Renal cortical epithelial cell (primary cell): ENCODE measurements at places on chromosomes 16 and 17.

GRCh38 chr16:25109643-25110042 lies 1.9 kb upstream of the LCMT1 start:
- DNase-seq = peak; percentile 94

DNA sequence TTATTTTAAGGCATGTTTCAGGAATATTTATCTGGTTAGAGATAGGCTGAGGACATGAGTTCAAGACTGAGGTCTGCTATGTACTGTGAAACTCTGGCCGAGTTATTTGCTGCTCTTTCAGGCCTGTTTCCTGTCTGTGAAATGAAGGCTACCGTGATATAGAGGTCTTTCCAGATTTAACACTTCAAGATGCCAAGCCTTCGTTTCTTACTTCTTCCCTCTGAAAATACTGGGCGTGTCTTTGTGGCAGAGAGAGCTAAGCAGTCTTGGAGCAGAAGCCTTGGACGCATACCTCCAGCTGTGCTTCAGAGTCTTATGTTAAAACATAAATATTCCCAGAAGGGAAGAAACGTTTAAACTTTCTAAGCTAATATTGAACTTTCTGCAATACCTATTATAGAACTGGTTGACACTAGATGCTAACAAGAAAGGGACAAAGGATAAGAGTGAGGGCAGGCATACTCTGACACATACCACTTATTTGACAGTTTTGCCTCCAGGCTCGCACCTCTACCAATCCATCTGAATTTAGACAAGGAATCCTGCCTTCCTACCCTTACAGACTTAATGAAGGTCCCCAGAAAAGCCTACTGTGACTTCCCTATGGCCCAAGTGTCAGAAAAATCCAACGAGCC lies 17.5 kb downstream of the WIPI1 start:
- no peak for DNase-seq

- no peak for DNase-seq
Measured at GRCh38 chr16:2713523-2713922, 6.5 kb downstream of the PRSS27 start.

DNA sequence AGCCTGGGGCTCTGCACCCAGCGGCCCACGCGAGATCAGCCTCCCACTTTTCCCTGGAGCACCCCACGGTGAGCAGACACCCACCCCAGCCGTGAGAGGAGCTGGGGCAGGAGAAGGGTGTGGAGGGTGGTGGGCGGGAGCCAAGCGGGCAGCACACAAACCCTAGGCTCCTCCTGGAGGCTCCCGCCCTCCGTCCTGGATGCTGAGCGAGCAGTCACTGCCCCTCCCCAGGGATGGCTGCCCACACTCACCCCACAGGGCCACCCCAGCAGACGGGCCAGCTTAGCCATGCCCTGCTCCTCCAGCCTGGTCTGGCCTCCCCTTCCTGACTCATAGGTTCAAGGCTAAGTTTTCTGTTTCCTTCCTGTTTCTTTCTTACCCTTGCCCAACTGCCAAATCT lies 15.7 kb upstream of the ABCC3 start:
- no peak for DNase-seq

GRCh38 chr17:83062818-83063671 lies 16.4 kb upstream of the METRNL start:
- no peak for DNase-seq

- no peak for DNase-seq
Measured at GRCh38 chr16:2715519-2715918, 4.5 kb downstream of the PRSS27 start.

GRCh38 chr17:37884516-37884915 lies 39.7 kb upstream of the TBC1D3K start:
- DNase-seq = peak; percentile 51

- no peak for DNase-seq
Measured at GRCh38 chr17:34076743-34077631, 178.1 kb upstream of the CCL2 start.

GRCh38 chr16:2767891-2768290 lies 9.2 kb downstream of the ELOB start:
- no peak for DNase-seq

GRCh38 chr17:81870131-81870980 lies 781 bp downstream of the ARHGDIA start:
- DNase-seq = no peak

DNA sequence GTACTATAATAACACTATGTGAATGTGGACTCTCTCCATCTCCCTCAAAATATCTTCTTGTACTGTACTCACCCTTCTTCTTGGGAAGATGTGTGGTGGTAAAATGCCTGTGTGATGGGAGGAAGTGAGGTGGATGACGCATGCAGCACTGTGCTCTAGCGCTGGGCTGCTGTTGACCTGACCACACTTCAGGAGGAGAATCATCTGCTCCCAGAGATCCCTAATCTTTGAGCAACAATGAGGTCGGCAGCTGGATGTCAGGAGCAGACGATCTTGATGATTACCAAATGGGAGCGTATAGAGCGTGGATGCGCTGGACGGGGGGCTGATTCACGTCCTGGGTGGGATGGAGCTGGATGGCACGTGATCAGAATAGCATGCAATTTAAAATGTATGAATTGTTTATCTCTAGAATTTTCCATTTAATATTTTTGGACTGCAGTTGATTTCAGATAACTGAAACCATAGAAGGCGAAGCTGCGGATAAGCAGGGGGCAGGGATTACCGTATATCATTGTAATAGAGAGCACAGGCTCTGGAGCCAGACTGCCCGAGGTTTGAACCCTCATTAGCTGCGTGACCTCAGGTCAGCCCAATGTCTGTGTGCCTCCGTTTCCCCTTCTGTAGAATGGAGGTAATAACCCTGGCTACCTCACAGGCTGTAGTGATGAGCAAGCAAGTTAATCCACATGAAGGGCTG lies 23.7 kb upstream of the CYLD start:
- DNase-seq = no peak

- DNase-seq = no peak
Measured at GRCh38 chr17:59530531-59530930, 34.9 kb upstream of the DHX40 start.

- DNase-seq = no peak
Measured at GRCh38 chr17:64277831-64278562, 14.9 kb upstream of the TEX2 start.

- DNase-seq = no peak
Measured at GRCh38 chr17:60153606-60154390, 4.0 kb downstream of the CA4 start.

GRCh38 chr16:69365901-69366300 lies 14.3 kb upstream of the TMED6 start:
- no peak for DNase-seq

- peak; percentile 9 for DNase-seq
Measured at GRCh38 chr17:66192378-66192687, 400 bp upstream of the CEP112 start.

DNA sequence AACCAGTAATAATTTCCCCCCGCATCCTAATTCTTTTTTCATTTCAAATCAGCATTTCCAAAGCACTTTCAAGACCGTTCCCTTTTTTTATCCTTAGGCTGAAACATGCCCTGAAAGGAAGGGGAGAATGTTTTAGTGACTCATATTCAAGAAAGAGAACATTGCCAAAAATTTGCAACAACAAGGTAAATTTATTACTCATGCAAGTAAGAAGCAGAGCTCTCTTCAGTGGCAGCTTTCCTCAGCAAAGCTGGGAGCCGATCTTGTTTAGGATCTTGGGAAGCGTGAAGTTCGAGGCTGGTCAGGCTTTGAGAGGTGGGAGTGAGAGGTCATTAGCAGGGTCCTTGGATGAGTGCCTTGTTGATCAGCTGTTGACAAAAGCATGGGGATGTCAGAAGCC lies 129.5 kb downstream of the PRKCA start:
- DNase-seq = peak; percentile 90

DNA sequence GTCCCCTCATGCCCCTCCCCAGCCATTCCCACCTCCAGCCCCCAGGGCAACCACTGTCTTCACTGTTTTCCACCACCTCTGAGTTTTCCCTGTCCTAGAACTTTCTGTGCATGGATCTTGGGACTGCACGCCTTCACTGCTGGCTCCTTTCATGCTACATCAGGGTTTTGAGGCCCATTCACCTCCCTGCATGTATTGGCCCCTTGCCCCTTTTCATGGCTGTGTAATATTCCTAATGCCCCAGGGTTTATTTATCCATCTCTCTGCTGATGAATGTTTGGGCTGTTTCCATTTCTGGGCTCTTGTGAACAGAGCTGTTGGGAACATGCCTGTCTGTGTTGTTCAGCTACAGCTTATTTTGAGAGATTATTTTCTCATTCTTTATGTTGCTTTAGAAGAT lies 205.0 kb downstream of the RBFOX3 start:
- DNase-seq = no peak

GRCh38 chr17:29157310-29157709 lies 22.9 kb downstream of the MYO18A start:
- no peak for DNase-seq

- peak; percentile 18 for DNase-seq
Measured at GRCh38 chr17:78476973-78477372, 98.5 kb downstream of the PGS1 start.

DNA sequence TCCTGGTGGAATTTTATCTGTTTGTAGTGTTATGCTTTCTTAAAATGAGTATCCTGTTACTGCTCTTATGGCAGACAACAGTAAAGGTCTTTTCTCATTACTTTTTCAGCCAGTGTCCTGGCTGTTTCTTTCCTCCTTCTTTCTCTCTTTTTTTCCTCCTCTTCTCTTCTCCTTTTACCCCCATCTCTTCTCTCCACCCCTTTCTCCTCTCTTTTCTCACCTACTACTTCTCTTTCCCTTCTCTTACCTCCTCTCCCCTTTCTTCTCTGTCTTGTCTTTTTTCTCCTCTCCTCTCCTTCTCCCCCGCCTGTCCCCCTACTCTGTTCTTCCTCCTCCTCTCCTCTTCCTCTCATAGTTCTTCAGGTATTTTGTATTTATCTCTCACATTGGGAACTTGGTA lies 48.9 kb downstream of the CPD start:
- no peak for DNase-seq

DNA sequence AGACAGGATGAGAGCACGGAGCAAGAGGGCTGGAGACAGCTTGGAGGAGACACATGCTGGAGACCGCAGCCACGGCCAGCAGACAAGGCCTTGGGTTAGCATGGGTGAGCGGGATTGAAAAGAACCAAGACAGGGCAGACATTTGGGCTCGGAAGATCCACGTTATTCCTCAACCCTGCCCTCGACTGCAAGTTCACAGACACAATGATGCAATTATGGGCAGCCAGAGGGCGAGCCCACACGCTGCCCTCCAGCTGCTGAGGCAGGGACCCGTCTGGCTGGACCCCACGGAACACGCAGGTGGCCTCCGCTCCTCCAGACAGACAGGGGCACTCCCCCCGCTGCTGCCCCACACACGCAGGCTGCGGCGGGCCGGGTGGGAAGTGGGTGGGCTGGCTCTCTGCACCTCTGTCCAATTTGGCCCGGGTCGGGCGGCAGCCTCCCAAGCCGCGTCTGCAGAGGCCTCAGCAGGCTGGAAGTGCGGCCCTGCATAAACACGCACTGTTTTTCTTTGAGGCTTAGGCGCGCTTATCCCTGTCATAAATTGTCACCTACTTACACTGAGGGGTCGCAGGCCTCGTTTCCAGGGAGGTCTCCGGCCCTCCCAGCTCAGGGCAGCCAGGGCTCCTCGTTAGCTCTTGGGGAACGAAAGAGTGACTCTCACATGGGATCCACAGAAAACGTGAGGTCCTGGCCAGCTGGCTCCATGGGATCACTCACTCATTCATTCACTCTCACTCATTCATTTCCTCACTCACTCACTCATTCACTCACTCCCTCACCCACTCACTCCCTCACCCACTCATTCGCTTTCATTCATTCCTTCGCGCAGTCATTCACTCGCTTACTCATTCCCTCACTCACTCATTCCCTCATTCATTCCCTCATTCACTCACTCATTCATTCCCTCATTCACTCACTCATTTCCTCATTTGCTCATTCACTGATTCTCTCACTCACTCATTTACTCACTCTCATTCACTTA lies 303.9 kb downstream of the C16orf95 start:
- DNase-seq = no peak

DNA sequence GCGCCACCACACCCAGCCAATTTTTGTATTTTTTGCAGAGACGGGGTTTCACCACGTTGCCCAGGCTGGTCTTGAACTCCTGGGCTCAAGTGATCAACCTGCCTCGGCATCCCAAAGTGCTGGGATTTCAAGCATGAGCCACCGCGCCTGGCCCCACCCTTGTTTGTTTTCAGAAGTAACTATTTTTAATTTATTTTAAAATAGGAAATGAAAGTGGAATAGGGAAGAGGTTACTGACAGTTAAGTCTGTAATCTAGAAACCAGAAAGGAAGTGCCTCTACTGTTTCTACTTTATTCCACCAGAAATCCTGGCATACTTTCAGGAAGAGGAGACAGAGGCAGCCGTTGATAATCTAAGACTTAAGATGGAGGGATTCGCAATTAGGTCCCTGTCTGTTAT lies 225.6 kb downstream of the TANC2 start:
- no peak for DNase-seq

DNA sequence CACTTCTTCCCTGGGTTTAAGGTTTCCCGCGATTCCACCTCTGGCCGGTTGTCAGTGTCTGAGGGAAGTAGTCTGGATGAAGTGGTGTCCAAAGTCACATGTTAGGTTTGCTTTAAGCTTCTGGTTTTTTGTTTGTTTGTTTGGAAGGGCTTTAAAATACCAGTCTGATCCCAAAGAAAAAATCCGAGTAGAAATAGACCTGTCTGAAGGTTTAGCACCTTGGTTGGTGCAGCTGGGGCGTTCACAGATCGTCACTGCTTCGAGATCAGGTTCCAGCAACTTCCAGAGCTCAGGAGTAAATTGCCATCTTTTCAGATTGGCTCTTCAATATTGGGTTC lies 567 bp downstream of the TMEM97 start:
- no peak for DNase-seq

- DNase-seq = no peak
Measured at GRCh38 chr17:43597624-43598356, 51.6 kb upstream of the ETV4 start.

GRCh38 chr17:81396278-81396721 lies 1.0 kb downstream of the BAHCC1 start:
- no peak for DNase-seq
